ENCODE measurements at places on chromosomes 5 and 9.

DNA sequence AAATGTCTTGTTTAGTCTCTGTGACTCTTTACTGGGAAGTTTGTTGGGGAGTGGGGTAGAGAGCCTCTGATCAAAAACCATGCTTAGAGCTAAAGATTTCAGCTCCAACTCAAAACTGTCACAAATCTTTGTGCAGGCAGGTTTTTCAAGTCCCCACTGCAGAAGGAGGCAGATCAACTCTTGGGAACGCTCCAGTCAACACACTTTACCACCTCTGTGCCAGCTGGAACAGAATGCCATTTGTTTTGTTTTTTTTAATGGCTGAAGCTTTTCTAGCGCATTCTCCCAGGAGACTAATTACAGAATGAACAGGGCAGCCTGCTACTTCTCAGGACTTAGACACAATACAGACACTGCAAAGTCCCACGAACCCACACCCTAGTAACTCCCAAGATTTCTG lies 17.9 kb upstream of the LHX6 start:
- no peak for DNase-seq

GRCh38 chr9:124792257-124793014 lies 15.5 kb downstream of the OLFML2A start:
- DNase-seq: no peak

GRCh38 chr5:11504886-11505193 lies 399.4 kb downstream of the CTNND2 start:
- peak; percentile 4 for DNase-seq

- DNase-seq: no peak
These were observed 16.3 kb upstream of the DAB2 start for GRCh38 chr5:39440958-39441624.

DNA sequence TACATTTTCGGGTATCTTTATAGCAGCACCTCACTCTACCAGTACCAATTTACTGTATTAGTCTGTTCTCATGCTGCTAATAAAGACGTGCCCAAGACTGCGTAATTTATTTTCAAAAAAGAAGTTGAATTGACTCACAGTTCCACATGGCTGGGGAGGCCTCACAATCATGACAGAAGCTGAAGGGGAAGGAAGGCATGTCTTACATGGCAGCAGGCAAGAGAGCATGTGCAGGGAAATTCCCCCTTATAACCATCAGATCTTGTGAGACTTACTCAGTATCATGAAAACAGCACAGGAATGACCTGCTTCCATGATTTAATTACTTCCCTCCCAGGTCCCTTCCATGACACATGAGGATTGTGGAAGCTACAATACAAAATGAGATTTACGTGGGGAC lies 602.6 kb upstream of the DAB2 start:
- no peak for DNase-seq

DNA sequence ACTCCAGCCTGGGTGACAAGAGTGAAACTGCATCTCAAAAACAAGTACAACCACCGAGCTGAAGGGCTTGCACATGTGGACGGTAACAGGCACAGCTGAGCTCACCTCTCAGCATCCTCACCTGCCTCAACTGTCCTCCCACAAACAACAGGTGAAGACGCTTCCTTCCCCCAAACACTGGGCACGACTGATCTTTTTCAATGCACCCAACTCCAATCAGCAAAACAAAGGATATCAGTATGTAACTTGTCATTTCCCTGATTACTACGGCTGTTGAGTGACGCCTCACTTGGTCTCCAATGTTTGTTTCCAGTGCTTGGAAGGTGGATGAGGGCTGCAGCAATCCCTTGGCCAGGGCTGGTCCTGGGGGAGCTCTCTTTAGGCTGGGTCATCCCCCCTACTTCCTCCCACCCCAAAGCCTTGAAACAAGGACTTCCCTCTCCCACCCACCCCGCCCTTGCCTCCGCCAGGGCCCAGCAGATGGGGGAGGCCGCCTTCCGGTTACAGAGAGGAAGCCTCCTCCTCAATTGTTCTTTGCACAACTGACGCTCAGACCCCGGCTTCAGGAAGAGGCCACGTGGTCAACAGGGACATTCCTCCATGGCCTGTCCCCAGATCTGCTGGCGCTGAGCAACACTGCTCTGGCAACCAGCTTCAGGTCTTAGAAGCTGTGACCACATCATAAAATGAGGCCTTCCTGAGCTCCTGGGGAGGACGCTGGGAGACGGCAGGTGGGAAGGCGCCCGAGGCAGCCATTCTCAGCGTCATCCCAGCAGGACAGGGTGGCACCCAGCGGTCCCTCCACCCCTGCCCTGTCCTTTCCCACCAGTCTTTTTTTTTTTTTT lies 5.9 kb downstream of the FAM78A start:
- DNase-seq: no peak

DNA sequence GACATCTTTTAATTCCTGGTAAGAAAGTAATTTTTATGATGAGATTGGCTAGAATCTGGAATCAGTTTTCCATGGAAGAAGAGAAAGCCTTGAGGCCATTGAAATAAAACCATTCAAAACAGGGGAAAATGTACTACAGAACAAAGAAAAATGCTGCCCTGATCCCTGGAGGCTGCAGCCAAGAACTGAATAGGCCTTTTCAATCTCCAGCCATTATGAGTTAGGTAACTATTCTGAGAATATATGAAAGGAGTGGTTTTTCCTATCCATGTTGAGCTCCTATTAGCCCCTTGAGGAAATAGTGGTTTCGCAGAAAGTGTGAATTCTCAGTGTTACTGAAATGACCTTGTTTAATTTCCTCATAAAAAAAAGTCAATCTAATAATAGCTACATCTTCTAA lies 408.5 kb upstream of the GRAMD2B start:
- DNase-seq: no peak

- DNase-seq: no peak
These were observed 126.3 kb downstream of the HMHB1 start for GRCh38 chr5:143938230-143938629.

- no peak for DNase-seq
These were observed 342.1 kb downstream of the TAF11L14 start for GRCh38 chr5:17976404-17976803.

- DNase-seq: no peak
These were observed 2.1 kb upstream of the RFESD start for GRCh38 chr5:95644351-95645042.

GRCh38 chr5:16930496-16930895 lies 5.6 kb downstream of the MYO10 start:
- no peak for DNase-seq

DNA sequence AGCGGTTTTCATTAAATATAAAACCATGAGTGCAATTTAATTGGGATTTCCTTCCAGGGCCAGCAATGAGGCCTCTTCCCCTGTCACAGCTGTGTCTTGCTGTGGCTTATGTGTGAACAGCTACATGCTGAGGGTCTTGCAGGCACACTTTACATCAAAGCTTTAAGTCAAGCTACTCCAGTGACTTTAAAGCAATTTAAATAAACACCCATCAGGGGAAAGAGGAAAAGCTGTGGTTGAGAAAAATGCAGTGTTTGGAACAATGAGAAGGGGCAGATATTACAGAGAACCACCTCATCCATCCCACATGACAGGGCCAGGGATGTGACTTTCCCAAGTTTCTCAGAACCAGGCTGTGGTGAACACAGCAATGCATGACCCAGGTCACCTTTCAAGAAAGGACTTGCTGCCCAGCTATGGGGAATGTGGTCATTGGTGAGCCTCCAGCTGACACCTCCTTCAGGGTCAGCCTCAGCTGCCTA lies 115.9 kb upstream of the LPAR1 start:
- DNase-seq: no peak

GRCh38 chr9:74958587-74958986 lies 5.9 kb upstream of the C9orf40 start:
- no peak for DNase-seq

DNA sequence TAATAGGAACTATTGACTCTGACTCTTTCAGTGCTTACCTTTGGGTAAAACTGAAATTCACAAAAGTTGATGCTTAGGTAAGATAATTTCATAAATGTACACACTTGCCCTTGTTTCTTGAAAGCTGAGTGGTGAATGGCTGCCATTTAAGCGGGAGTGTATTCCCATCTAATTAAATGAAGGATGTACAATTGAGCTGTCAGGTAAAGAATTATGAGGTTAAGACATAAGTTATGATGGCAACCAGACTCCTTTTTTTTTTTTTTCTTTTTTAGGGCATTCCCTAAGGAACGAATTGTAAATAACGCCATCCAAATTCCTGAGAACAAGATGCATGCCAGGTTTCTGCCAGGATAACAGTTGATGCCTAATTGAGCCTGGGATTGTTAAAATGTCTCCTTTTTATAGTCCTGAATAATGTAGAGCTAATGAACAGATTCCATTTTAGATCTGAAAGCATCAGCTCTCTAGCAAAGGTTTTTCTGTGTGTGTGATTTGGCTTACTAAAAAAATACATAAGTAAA lies 199.7 kb downstream of the ISL1 start:
- DNase-seq: no peak

GRCh38 chr9:35688558-35689541 lies 875 bp downstream of the TPM2 start:
- DNase-seq: peak; percentile 71

DNA sequence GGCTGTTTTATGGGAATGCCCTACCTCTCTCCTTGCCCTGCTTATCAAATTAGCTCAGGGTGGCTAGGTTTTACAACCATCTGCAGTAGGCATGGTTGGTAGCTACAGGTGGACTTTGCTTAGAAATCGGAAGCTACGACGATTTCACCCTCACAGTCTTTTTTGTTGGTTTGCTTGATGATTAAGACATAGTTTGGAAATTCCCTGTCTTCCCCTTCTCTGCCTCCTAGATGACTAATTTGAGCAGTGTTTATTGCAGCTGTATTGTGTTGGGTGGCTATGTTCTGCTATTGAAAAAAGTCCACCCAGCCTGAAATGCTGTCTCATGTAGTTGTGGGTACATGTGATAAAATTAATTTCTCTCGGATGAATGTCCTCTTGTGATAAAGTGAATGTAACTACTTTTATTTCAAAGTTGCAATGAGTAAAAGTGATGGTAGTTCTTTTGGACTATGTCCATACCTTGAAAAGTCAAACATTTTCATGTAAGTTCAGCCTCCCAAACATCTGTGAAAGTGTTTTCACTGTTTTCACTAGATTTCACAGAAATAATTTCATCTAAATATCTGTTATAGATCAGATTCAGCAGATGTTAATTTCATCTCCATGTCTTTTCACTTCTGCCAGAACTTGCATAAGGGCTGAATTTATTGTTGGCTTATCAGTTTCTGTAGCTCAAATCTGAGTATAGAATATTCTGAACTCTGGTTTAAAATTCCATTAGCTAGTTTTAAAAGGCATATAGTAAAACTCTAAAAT lies 37.3 kb upstream of the FYB1 start:
- DNase-seq: peak; percentile 60

DNA sequence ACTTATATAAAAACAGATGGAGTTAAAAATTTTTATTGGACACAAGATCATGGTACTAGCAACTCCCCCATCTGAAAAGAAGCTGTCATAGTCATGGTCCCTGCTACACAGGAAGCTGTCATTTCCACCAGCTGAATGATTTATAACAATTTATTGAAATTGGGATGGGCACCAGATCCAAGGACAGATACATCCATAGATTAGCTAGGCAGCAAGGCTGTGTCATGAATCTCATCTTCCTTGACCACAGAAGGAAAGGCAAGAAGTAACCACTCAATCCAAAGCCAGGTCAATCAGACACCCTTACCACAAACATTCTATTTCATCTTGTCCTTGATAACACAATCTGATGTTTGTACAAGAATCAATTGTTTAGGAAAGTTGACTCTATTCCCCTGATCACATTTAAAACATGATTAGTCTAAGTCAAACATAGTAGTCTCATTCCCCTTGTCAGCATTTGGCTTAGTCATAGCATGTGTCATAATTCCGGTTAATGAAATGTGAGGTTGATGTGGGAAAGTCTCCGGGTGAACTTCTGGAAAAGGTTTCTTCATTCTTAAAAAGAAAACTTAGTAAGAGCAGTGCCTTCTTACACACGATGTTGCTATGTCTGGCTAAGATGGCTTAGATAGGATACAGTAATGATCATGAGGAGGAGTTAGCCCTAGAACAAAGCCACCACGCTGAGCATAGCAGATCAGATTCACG lies 462.6 kb upstream of the PAPPA start:
- peak; percentile 94 for DNase-seq

DNA sequence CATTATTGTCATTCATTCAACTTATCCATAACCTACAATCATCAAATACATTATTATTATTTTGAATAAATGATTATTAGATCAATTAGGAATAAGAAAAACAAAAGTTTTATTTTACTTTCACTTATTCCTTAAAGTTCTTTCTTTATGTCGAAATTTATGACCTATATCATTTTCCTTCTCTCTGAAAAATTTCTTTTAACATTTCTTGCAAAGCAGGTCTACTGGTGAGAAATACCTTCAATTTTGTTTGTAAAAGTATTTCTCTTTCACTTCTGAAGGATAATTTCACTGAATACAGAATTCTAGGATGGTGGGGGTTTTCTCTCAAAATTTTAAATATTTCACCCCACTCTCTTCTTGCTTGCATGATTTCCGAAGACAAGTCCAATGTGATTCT lies 2.6 kb upstream of the CCNI2 start:
- no peak for DNase-seq

DNA sequence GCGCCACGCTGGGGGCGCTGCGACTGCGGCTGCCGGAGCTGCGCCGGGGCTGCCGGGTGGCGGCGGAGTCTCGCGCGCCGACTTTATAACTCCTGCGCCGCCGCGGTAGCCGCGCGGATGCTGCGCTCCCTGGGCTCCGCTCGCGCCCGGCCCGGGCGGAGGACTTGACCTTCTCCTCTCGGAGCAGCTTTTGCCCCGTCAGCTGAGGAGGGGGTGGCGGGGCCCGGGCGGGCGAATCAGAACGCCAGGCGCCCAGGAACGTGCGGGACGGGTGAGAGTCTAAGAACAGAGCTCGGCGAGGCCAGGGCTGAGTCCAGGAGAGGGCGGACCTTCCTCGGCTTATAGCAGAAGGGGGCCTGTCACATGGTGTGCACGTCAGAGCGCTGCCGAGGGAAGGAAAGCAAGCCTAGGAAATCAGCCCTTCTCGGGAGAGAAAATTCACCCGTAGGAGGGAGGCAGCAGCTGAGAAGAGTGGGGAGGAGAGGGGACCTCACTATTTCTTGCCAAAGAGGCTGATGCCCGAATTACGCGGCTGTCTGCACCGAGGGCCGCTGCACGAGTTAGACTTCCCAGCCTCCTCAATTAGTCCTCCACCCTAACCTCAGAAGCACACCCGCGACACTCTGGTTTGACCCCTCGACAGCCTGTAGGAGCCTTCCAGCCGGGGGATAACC lies at the start of gene FOXD1:
Gene FOXD1 (minus strand): TSS at position 315 of the 674 bp plus-strand sequence. CDS start 415 bp downstream, outside the sequence.
- peak; percentile 93 for DNase-seq

DNA sequence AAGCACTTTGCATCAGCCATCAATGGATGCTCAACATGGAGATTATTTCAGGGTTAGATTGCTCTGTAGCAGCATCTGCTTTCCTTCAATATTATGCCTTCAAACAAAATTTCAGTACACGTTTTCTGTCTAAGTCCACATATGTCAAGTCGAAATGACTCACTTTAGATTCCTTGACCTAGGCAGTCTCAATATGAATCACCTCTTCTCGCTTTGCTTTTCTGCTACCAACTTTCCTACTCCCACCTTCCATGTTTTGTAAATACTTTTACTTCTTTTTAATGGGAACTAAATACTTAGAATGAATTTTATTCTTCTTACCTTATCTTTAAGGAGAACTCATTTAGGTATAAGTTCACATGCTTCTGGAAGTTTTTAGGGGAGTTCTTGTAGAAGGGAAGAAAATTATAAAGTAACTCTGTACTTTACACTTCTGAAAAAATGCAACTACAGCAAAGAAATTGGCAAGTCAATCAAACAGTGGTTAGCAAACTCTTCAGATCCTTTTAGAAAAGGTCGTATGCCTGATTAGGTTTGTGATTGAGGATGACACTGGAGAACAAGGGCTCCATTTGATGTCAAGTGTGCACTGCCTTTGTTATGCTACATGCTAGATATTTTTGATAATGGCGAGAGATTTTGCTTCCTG lies 478.5 kb upstream of the SMARCA2 start:
- DNase-seq: no peak

- DNase-seq: no peak
These were observed 93.2 kb downstream of the C5orf15 start for GRCh38 chr5:133875179-133875578.

Data from skeletal muscle cell (primary cell).